ENCODE measurements at places on chromosomes 7 and 10.

DNA sequence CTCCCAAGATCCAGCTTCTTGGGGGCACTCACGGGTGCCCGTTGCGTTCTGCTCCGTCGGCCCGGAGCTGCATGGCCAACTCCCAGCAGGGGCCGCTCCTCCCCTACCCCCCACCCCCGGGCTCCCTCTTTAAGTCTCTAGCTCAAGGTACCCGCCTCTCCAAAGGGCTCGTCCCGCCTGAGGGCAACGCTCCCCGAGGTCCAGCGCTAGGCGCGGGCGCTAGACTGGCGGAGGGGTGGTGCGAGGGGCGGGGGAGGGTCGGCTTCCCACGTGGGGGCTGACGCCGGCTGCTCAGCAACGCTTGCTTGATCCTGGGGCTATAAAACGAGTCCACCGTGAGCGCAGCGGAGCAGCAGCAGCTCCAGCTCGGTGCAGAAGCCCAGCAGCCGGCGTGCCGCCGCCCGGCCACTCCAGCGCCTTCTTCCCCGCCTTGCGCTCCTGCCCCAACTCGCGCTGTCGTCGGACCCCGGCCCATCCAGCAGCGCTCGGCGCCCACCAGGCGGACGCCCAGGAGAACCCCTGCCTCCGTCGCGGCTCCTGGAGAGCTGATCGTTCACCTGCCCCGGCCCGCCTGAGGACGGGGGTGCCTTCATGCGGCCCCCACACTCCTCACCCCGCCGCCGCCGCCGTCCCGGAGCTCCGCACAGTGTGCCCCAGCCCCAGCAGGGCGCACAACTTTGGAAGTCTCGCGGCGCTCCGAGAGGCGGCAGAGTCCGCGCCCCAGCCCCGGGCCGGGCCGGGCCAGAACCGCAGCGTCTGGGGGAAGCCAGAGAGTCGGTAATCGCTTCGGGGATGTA is at the start of gene ADRA2A:
Gene ADRA2A (plus strand): TSS at position 348 of the 797 bp plus-strand sequence. CDS start 968 bp downstream, outside the sequence.
- peak; percentile 94 for DNase-seq

- DNase-seq: peak; percentile 50
These were observed 6.6 kb downstream of the FLNC start for GRCh38 chr7:128836729-128837348.

- DNase-seq: no peak
These were observed 823.8 kb upstream of the CELF2 start for GRCh38 chr10:10193848-10194247.

- no peak for DNase-seq
These were observed 213.6 kb upstream of the INHBA start for GRCh38 chr7:41916450-41916927.

- peak; percentile 45 for DNase-seq
These were observed 546.0 kb upstream of the FZD8 start for GRCh38 chr10:36188080-36188453.

DNA sequence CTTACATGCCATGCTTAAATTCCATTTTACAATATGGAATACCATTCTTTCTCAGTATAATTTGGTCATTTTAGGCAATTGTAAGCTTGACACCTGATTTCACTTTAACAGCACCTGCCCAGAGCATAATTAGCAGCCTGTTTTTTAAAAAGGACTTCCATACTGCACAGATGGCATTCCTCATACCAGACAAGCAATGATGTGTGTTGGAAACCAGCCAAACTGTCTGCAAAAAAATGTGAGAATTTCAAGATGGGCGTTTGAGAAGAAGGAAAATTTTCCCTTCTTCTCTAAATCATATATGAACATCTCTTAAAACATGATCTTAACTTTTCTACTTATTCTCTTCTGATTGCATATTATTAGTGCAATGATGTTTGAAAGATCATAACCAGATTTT is 40.4 kb upstream of the AGMO start:
- DNase-seq: no peak

Data from H7 (cell line).